Kidney (tissue), 22 donors: ENCODE measurements at places on chromosomes 1 and 21. TPM values are rescaled to one million over a fixed set of nuclear protein-coding genes. Genes with fewer than 3 reads are reported as not detected.
A peak's percentile ranks its signal among the peaks of the same experiment; 100 is the strongest.

Gene AK5
- 1.7 TPM for total RNA-seq

Gene FNBP1L
- 57.3 TPM for total RNA-seq

Gene TRIM63
- 0.82 TPM for total RNA-seq

Gene SERTAD4
- 9.2 TPM for total RNA-seq

DNA sequence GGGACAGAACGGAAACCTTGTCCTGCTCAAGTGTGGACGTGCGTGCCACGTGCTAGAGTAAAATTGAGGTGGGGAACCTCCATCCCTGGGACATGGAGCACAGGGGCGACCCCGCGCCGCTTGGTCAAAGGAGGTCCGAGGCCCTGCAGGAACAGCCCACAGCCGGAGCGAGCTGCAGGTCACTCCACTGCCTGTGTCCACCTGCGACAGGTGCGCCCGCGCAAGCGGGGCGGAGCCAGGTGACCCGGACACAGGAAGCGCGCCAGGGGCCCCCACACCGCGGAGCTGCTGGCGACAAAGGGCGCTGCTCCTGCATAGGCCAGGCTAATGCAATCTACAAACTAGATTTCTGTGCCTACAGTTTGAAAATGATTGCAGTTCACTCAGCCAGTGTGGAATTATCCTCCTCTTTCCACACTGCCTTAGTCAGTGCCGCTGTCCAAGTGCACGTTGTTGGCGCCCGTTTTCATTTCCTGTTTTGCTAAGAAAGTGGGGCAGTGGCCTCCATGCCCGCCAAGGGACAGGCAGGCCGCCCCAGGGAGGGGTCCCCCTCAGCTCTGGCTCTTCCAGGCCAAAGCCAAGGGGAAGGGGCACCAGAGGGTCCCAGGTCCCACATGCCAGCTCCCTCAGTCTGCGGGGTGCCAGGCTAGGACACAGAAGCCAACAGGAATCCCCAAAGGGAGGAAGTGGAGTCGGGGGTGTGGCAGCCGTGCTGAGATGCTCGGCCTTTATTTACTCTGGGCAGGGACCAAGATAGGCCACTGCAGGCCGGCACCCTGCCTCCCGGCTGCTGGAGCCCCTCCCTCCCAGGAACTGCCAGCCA lies 4.3 kb upstream of the NADK start:
- H3K4me3 ChIP-seq = peak overlapping the region; percentile 24
- no peaks in the 10 kb centered on the region for H3K27me3 ChIP-seq
- peak overlapping the region; percentile 91 for H3K27ac ChIP-seq
- no peaks in the 10 kb centered on the region for H3K4me1 ChIP-seq
- peaks cover 24% of the 10 kb centered on the region for H3K36me3 ChIP-seq
- DNase-seq = peak; percentile 65

- H3K27ac ChIP-seq = no peak overlapping the region
- no peaks in the 10 kb centered on the region for H3K27me3 ChIP-seq
- no peak for DNase-seq
- no peak overlapping the region for H3K4me3 ChIP-seq
Observed at GRCh38 chr1:67118191-67118590, 16.6 kb downstream of the C1orf141 start.

GRCh38 chr1:241413386-241413785 lies 56.4 kb upstream of the RGS7 start:
- no peaks in the 10 kb centered on the region for H3K27me3 ChIP-seq
- no peaks in the 10 kb centered on the region for H3K36me3 ChIP-seq
- H3K27ac ChIP-seq = no peak overlapping the region
- H3K4me3 ChIP-seq = no peak overlapping the region

DNA sequence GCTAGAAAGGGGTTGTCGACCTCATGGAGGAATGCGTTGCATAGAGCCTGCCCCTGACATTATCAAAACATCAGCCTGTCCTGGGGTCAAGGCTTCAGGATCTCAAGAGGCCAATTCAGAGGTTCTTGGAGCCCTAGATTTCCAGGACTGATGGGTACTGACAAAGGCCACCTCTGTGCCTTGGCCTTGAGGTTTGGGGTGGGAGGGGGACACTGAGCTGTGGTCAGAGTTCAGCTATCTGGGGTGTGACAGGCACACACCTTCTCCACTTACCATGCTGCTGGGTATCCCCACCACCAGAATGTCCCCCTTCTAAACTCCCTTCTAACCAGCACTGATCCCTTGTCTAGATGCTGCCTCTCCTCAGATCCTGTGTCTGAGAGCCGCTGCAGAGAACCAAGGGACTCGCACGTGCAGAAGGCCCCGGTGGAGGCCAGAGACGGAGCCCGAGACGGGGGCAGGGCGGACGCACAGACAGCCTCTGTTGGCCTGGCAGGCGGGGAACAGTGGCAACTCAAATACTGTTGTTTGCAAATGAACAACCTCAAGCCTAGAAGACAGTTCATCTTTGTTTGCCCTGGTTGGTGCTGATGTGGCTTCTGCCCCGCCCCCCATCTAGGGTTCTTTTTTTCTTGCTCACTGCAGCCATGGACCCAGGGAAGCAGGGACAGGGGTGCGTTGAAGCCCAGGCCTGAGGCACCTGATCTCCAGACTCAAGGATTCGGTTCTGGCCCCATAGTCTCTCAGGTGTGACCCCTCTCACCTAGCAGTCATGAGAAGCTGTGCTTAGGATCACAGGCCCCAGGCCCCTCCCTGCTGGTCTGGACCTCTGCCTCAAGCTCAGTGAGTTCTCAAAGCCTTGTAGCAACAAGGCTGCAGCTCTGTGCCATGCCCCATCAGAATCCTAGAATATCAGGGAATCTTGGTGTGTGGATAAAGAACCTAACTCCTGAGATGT lies 28.1 kb upstream of the CSF1 start:
- no peak for DNase-seq
- H3K27ac ChIP-seq = no peak overlapping the region
- no peaks in the 10 kb centered on the region for H3K27me3 ChIP-seq
- H3K4me3 ChIP-seq = no peak overlapping the region
- no peaks in the 10 kb centered on the region for H3K36me3 ChIP-seq

GRCh38 chr1:65208563-65208973 lies 60.6 kb downstream of the AK4 start:
- no peaks in the 10 kb centered on the region for H3K36me3 ChIP-seq
- H3K27me3 ChIP-seq = no peaks in the 10 kb centered on the region
- no peak for DNase-seq
- peak overlapping the region; percentile 45 for H3K27ac ChIP-seq

- H3K36me3 ChIP-seq = no peaks in the 10 kb centered on the region
- H3K27me3 ChIP-seq = no peaks in the 10 kb centered on the region
- H3K27ac ChIP-seq = no peak overlapping the region
- DNase-seq = no peak
- no peak overlapping the region for H3K4me3 ChIP-seq
Observed at GRCh38 chr21:40164905-40165772, 297.9 kb downstream of the PCP4 start.

DNA sequence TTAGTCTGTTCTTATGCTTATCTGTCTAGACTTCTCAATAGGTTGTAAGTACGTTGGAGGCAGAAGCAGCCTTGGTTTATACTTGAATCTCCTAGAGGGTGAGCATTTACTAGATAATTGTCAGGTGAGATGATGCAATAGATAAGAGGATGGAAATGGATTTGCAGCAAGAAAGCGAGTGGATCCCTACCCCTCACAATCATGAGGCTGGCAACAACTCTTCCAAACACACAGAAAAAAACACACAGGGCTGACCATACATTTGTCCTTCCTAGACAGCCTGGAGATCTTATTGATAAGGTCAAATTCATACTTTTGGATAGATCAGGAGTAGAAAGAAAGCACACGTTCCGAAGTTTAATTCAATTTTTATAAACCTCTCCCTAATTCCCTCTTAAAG lies 481.4 kb upstream of the CAMK1G start:
- no peak overlapping the region for H3K27ac ChIP-seq
- no peak for DNase-seq
- no peaks in the 10 kb centered on the region for H3K4me1 ChIP-seq
- no peaks in the 10 kb centered on the region for H3K27me3 ChIP-seq
- H3K4me3 ChIP-seq = no peak overlapping the region
- H3K36me3 ChIP-seq = no peaks in the 10 kb centered on the region

GRCh38 chr1:15714406-15715136 lies 21.5 kb upstream of the SLC25A34 start:
- peaks cover 8% of the 10 kb centered on the region for H3K36me3 ChIP-seq
- H3K27ac ChIP-seq = no peak overlapping the region
- DNase-seq = no peak
- H3K27me3 ChIP-seq = no peaks in the 10 kb centered on the region
- no peak overlapping the region for H3K4me3 ChIP-seq
